GM12891 (cell line): ENCODE measurements at places on chromosomes 5 and 9.

DNA sequence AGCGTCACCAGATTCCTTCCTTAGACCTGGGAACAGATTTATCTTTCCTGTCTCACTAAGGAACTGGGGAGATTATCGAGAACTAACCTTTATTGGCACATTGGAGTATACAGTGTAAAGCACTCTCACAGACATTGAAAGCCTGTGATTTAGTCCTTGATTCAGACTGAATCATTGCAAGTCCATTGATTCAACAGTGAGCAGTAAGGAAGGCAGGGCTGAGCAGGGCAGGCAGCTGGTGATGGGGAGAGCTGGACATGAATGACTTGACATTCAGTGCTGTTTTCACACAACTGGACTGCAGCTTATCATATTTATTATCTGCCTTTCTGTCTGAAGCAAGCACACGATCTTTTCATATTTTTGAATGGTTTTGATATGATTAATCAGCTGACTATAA lies 16.2 kb downstream of the ISOC1 start:
- no peak for DNase-seq

GRCh38 chr9:17528859-17529258 lies 50.0 kb upstream of the SH3GL2 start:
- DNase-seq: no peak

- no peak for DNase-seq
Observed at GRCh38 chr9:12930906-12931305, 156.1 kb downstream of the LURAP1L start.

DNA sequence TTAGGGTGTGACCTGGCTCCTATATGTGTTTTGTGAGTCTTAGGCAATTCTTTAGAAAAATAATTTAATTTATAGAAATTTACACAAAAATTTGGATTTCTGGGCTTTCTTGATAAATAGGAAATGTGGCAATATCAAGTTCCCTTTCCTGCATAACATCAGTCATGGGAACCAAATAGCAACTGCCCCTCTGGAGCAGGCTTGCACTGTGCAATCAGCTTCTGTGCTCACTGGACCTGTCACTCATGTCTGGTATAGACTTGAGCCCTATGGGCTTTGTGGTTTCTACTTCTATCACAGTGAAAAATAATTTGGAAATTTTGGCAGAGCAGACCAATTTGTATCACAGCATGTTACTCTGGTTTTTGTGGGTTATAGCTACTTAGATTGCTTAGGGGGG lies 131.7 kb downstream of the ADGRV1 start:
- DNase-seq: no peak

DNA sequence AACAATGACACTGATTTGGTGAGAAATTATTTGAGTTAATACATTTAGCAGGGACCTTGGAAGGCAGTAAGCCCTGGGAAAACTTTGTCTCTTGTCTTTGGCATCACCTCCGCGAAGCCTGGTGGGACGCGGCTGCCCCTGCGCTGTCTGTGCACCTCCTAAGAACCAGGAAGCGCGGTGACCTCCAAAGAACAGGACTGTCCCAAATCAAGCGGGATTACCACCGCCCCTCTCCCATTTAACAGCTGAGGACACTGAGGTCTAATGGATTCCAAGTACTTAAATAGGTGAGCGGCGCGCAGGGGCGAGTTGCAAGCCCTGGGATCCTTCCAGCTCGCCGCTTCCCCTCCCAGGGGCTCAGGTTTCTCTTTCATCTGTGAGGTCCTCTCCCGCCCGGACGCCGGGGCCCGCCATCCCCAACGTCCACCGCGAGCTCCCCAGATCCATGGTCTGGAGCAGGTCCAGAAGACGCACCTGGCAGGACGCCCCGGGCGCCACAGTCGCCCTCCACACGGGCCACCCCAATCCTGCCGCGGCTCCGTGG lies 432 bp downstream of the STARD4 start:
- DNase-seq: no peak
